ENCODE measurements at places on chromosomes 4 and X.

DNA sequence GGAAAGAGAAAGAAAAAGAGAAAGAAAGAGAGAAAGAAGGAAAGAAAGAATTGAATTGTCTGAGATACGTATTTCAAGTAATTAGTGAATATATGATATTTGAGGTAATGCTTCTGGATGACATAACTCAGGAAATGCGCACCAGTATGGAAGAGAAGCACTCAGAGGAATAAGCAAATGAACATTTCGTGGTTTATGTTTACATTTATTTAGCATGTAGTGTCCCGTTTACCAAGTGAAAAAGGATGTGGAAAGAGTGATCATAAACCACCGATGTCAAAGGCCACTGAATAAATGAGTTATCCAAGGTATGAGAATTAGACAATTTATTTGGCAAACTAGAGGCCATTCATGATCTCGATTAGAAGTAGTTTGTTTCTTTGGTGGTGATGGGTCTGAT is 200.4 kb downstream of the ARAP2 start:
- DNase-seq: no peak

GRCh38 chrX:110276778-110277177 is 41.1 kb downstream of the AMMECR1 start:
- no peak for DNase-seq

DNA sequence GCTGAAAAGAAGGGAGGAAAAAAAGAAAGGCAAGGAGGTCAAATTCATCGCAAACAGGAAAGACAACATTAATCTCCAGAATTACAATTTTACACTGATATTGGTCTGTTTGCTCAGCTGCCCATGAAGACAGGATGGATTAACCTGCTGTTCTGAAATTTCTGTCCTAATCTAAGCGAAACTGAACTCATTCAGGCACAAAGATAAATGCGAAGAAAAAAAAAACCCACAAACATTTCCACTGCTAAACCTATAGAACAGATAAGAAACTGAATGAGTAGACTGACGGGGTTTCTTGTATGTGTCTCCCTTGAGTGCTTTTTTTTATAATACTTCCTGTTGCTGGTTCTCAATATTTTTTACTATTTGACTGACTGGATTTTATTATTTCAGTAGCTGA is 251.8 kb upstream of the FTHL17 start:
- no peak for DNase-seq

GRCh38 chrX:43592597-43592996 is 63.5 kb upstream of the MAOA start:
- DNase-seq: no peak

- DNase-seq: no peak
Observed at GRCh38 chr4:14254252-14254651, 626.7 kb upstream of the BOD1L1 start.

GRCh38 chrX:109312757-109313156 is 169.1 kb downstream of the GUCY2F start:
- DNase-seq: no peak

DNA sequence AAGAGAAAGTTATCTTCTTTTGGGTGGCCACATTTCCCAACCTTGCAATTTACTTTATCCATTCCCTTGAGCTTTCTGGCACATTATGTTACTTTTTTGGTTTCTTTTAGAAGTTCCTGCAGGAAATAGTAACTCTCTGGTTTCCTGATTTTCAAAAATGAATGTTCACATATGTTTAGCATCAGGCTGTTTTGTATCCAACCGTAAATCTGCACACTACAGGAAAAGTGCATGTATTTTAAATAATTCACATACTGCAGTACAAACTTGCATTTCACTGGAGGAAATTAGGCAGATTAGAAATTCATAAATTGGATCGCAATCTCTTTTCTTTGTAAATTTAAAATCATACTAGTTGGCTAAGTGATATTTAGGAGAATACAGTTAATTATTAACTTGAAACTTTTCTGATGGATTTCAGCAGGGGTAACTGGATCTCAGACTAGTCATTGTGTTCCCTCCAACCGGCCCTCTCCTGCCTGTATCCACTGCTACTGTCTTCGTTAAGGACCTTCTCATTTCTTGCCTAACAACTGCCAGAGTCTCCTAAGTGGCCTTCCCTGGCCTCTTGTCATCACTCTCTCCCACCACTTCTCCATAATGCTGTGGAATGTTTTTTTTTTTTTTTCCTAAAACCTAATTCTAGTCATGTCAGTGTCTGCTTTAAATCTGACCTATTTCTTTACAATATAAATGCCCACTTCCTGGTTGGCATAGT is 137.2 kb downstream of the UNC5C start:
- no peak for DNase-seq

Data from NCI-H1105 (cell line).